Ovary (tissue), 10 donors: ENCODE measurements at places on chromosomes 2 and 18.

DNA sequence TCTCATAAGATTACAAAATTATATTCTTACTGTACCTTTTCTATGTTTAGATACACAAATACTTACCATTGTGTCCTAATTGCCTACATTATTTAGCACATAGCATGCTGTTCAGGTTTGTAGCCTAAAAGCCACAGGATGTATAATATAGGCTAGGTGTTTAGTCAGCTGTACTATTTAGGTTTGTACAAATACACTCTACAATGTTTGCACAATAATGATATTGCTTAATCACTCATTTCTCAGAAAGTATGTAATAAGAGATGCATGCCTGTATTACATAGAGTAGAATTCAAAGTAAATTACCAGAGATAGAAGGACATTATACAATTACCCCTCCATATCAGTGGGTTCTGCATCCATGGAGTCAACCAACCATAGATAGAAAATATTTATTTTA is 201.1 kb upstream of the COL3A1 start:
- no peak for DNase-seq

DNA sequence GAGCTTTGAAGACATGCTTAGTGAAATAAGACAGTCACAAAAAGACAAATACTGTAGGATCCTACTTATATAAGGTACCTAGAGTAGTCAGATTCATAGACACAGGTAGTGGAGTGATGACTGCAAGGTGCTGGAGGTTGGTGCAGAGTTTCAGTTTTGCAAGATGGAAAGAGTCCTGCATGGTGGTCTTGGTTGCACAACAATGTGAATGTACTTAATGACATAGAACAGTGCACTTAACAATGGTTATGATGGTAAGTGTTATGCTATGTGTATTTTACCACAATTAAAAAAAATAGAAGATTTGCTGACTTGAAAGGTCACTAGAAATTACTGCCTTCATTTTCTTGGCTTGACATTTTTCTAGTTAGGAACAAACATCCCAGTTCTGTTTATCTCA is 9.5 kb downstream of the CERS6 start:
- DNase-seq, result no peak

- DNase-seq, result no peak
These were observed 6.7 kb downstream of the MYO7B start for GRCh38 chr2:127542231-127542630.

GRCh38 chr18:62812242-62812641 is 96.9 kb downstream of the PHLPP1 start:
- DNase-seq, result no peak

GRCh38 chr18:48777744-48778116 is 173.0 kb downstream of the SMAD7 start:
- peak; percentile 47 for DNase-seq

DNA sequence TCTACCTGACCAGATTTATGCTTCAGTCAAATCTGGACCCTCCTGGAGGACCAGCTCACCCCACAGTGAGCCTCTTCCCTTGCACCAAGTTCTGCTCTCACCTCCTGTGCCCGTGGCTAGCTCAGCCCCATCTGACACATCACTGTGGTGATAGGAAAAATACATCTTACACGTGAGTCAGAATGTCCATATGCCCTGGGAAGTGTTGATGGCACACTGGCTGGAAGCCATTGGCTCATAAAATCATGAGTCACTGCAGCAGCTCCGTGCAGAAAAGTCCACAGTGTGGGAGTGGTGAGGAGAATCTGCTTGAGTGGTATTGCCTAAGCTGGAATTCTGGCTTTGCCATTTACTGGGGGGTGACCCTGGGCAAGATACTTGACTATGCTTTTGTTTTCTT is 42.6 kb upstream of the RAPGEF4 start:
- no peak for DNase-seq

- DNase-seq, result no peak
These were observed 32.7 kb downstream of the TMEM17 start for GRCh38 chr2:62473246-62473827.

DNA sequence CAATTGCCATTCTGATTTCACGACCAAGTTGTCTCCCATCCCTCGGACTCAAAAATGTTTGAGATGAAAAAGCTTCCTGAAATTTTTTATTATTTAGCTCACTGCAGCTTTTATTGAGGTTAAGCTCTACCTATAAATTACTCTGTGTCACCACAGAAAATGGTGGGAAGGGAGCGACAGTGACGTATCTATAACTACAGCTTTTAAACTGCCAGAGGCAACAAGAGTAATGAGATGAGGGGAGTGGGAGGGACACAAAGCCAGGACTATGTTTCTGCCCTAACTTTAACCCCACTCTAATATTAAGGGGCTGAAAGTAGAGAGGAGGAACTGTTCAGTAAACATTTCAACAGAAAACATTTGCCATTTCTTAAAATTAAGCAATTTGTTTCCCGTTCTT is 37.4 kb downstream of the SMAD2 start:
- no peak for DNase-seq

DNA sequence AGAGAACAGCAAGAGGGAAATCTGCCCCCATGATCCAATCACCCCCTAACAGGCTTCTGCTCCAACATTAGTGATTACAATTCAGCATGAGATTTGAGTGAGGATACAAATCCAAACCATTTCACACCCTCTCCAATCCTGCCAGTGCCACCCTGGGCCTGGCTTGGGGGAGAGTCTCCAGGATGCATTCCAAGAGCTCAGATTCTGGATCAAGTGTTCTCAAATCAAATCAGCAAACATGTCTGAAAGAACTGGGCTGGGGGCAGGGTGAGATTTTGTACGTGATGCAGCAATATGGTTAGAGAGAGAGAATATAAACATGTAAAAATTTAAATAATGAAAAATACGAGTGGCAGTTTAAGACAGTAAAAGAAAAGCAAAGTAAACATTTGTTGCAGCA is 2100.9 kb upstream of the CELF4 start:
- no peak for DNase-seq

DNA sequence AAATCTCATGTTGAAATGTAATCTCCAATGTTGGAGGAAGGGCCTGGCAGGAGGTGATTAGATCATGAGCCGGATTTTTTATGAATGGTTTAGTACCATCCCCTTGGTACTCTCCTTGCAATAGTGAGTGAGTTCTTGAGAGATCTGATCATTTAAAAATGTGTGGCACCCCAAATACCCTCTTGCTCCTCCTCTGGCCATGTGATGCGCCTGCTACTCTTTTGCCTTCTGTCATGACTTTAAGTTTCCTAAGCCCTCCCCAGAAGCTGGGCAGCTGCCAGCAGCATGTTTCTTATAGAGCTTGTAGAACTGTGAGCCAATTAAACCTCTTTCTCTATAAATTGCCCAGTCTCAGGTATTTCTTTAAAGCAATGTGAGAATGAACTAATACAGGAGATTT is 72.6 kb upstream of the FIGN start:
- DNase-seq, result no peak

- no peak for DNase-seq
These were observed 39.2 kb downstream of the CCDC138 start for GRCh38 chr2:108825736-108826135.

- DNase-seq, result no peak
These were observed 433.0 kb upstream of the REG3G start for GRCh38 chr2:78592491-78592890.

- no peak for DNase-seq
These were observed 44.3 kb upstream of the TNFRSF11A start for GRCh38 chr18:62280786-62281185.

DNA sequence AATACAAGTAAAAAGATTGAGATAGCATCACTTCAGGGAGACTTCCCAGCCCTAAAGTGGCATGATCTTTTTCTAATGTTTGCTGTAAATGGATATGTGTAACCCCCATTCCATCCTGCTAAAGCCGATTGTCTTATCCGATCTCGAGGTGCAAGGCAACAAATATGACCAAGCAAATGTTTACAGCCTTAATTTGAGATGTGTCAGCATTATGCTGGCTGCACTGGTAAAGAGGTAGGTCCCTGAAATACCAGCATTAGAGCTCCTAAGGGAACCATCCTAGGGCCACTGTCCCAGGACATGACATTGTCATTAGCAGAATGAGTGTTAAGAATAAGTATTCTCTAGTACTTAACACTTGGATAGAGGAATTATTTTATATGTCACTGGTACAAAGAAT is 108.4 kb downstream of the EPC2 start:
- no peak for DNase-seq

DNA sequence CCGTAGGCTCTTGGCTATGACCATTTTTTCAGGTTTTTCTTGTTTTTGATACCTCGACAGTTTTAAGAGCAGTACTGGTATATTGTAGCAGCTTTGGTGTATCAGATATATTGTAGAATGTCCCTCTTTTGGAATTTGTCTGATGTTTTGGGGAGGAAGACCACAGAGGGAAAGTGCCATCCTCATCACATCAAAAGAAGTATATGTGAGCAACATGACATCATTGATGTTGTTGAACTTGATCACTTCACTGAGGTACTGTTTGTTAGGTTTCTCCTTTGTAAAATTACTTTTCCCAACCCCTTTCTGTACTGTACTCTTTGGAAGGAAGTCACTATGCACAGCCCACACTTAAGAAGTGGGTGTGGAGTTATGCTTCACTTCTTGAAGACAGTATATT is 41.0 kb downstream of the EML4 start:
- no peak for DNase-seq

- no peak for DNase-seq
These were observed 297.4 kb upstream of the GCFC2 start for GRCh38 chr2:76008001-76008702.

- no peak for DNase-seq
These were observed 601.1 kb upstream of the PIK3C3 start for GRCh38 chr18:41353777-41354528.

GRCh38 chr2:10792660-10793400 is 19.8 kb downstream of the PDIA6 start:
- no peak for DNase-seq

GRCh38 chr2:38907743-38908562 is 18.3 kb downstream of the ARHGEF33 start:
- DNase-seq, result no peak

DNA sequence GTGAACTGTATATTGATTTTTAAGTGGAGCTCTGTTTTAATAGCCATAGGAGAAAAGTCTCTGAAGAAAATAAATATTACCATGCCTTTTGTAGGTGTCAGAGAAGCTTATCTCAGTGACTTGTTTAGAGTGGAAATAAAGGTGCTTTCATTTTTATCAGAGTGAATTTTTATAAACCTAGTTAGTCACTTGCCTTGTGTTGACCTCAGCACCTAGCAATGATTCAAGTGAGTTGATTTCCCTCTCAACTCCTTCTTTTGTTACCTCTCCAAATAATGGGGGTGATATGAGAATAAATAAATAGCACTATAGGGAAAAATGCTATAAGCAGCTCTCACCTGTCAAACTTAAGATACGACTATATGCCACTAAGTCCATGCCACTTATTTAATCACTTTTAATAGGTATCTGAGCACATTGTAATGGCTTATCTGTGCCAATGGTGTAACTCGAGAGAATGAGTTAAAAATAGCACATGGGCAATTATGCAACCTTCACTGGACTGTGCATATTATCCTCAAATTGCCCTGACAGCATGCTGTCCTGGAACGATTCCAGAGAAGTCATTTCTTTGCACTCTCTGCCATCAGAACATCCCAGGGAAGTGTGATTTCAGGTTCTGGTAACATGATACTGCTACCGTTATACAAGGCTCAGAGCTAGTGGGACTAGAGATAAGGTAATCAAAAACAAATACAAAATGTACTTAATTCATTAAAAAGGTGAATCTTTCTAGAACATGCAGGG is 290.8 kb downstream of the CCDC85A start:
- no peak for DNase-seq

DNA sequence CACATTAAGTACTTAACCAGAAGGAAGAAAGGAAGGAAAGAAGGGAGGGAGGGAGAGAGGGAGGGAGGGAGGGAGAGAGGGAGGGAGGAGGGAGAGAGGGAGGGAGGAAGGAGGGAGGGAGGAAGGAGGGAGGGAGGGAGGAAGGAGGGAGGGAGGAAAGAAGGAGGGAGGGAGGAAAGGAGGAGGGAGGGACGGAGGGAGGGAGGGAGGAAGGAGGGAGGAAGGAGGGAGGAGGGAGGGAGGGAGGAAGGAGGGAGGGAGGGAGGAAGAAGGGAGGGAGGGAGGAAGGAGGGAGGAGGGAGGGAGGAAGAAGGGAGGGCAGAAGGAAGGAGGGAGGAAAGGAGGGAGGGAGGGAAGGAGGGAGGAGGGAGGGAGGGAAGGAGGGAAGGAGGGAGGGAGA is 363.3 kb downstream of the MBD2 start:
- no peak for DNase-seq

GRCh38 chr2:61550375-61551209 is 12.4 kb upstream of the XPO1 start:
- no peak for DNase-seq

DNA sequence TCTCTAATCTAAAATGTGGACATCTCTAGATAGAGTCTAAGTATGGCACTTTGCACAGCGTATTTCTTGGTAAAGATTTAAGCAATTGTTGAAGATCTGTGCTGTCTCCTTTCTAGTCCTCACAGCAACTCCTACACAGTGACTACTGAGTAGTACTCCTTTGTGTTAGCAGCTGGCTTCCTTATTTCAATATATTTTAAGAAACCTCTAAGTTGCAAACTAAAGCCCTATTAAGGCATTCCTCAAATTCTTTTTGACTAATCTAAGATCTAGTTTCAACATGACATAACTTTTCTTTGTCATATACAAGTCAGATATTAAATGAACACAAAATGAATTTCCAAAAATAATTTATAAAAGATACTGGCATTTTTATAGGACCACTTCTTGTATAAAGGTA is 121.8 kb upstream of the DNAJC10 start:
- no peak for DNase-seq

DNA sequence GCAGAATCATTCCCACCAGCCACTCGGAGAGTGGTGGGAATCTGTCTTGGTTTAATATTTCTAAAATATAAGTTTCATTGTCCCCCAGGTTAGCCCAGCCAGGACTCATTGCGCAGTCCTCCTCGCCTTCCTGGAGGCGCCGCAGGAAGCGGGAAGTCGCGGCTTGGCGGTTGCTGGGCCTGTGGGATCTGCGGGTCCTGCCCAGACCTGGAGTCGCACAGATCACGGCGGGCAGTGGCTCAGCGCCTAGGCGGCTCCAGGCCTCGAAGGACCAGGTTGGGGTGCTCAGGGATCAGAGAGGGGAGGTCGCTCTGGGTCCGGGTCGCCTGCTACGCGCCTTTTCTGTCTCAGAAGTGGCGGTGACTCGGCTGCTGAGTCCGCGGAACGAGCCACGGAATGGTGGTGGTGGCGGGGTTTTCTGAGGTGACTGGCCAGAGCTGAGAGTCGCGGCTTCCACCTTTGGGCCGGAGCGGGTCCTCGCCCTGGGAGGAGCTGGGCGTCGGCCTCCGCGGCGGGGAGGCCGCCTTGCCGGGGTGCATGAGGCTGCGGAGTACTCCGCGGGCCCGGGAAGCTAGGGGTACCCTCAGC is 2.6 kb downstream of the HOXD3 start:
- no peak for DNase-seq

- DNase-seq, result no peak
These were observed 133.7 kb upstream of the RASGRP3 start for GRCh38 chr2:33342705-33343104.

DNA sequence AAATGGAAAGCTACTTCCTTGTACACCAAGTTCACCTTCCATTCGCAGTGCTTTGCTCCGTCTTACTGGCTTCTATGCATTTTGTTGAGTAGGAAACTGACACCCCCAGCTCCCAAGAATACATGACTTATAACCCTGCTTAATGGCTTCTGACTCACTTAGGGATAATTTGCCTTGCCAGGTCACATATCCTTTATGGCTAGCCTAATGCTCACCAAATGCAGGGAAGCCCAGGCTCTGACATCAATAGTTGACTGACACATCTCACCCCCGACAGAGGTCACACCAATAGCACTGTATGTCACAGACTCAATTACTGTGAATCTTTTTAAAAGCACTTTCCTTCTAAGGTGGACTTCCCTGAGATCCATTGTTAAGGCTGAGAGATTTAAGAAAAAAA is 147.2 kb downstream of the DTNA start:
- no peak for DNase-seq
